ENCODE measurements at places on chromosomes 3 and 15. TPM values are rescaled to one million over a fixed set of nuclear protein-coding genes. Genes with fewer than 3 reads are reported as not detected.
A peak's percentile ranks its signal among the peaks of the same experiment; 100 is the strongest.

- H3K27ac ChIP-seq, result no peak overlapping the region
- H3K27me3 ChIP-seq, result peaks cover 3% of the 10 kb centered on the region
- DNase-seq, result no peak
- H3K36me3 ChIP-seq, result no peaks in the 10 kb centered on the region
- H3K4me1 ChIP-seq, result no peaks in the 10 kb centered on the region
These were observed 51.9 kb upstream of the TMC3 start for GRCh38 chr15:81425905-81426304.

- no peaks in the 10 kb centered on the region for H3K4me1 ChIP-seq
- no peaks in the 10 kb centered on the region for H3K27me3 ChIP-seq
- no peak for DNase-seq
- no peak overlapping the region for H3K27ac ChIP-seq
- H3K4me3 ChIP-seq, result no peak overlapping the region
- no peaks in the 10 kb centered on the region for H3K36me3 ChIP-seq
These were observed 252.8 kb downstream of the NTRK3 start for GRCh38 chr15:88003541-88004327.

- DNase-seq, result no peak
- H3K27ac ChIP-seq, result no peak overlapping the region
- no peak overlapping the region for H3K4me3 ChIP-seq
These were observed 36.9 kb upstream of the RAB7A start for GRCh38 chr3:128689060-128689459.

- H3K27ac ChIP-seq, result no peak overlapping the region
- peaks cover 5% of the 10 kb centered on the region for H3K36me3 ChIP-seq
- H3K4me1 ChIP-seq, result peaks cover 8% of the 10 kb centered on the region
- H3K27me3 ChIP-seq, result no peaks in the 10 kb centered on the region
- no peak overlapping the region for H3K4me3 ChIP-seq
- no peak for DNase-seq
These were observed 12.1 kb downstream of the NR2F2 start for GRCh38 chr15:96342406-96343112.

GRCh38 chr3:133388696-133389395 is 11.0 kb upstream of the BFSP2 start:
- H3K4me1 ChIP-seq, result peaks cover 5% of the 10 kb centered on the region
- H3K4me3 ChIP-seq, result no peak overlapping the region
- H3K36me3 ChIP-seq, result no peaks in the 10 kb centered on the region
- no peak for DNase-seq
- H3K27me3 ChIP-seq, result no peaks in the 10 kb centered on the region
- H3K27ac ChIP-seq, result no peak overlapping the region

- H3K27me3 ChIP-seq, result peaks cover 30% of the 10 kb centered on the region
- no peak for DNase-seq
- H3K36me3 ChIP-seq, result no peaks in the 10 kb centered on the region
- H3K27ac ChIP-seq, result no peak overlapping the region
- H3K4me1 ChIP-seq, result no peaks in the 10 kb centered on the region
These were observed 243.5 kb upstream of the SLCO3A1 start for GRCh38 chr15:91609966-91610365.

DNA sequence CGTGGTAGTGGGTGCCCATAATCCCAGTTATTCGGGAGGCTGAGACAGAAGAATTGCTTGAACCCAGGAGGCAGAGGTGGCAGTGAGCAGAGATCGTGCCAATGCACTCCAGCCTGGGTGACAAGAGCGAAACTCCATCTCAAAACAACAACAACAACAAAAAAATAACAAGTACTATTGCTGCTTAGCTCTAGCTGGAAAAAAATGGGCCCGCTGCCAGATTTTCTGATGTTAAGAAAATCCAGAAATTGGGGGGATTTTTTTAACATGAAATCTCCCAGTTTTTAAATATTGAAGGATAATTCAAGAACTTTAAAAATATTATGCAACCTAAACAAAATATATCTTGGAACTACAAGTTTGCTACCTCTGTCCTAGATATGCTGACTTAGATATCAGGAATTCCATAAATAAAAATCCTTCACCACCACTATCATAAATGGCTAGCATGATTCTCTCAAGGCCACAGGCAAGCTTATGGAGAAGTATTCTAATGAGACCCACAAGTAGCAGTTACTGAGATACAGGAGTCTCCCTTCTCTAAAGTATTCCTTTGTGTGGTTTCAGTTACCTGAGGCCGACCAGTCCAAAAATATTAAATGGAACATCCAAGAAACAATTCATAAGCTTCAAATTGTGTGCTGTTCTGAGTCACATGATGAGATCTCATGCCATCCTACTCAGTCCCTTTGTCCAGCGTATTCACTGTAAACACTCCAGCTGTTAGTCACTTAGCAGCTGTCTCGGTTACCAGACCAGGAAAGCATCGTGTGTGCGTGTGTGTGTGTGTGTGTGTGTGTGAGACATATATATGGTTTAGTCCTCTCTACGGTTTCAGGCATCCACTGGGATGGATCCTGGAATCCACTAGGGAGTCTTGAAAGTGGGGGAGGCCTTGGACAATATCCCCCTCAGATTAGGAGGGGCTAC is 277.2 kb downstream of the TBL1XR1 start:
- peak overlapping the region; percentile 10 for H3K4me3 ChIP-seq
- no peaks in the 10 kb centered on the region for H3K27me3 ChIP-seq
- peak; percentile 86 for DNase-seq

- no peaks in the 10 kb centered on the region for H3K36me3 ChIP-seq
- H3K27me3 ChIP-seq, result no peaks in the 10 kb centered on the region
- no peak for DNase-seq
- H3K4me3 ChIP-seq, result no peak overlapping the region
These were observed 248.7 kb downstream of the TUSC7 start for GRCh38 chr3:116958291-116958690.

GRCh38 chr3:43699864-43700263 is 9.1 kb downstream of the ABHD5 start:
- H3K4me3 ChIP-seq, result no peak overlapping the region
- peaks cover 14% of the 10 kb centered on the region for H3K36me3 ChIP-seq
- no peak overlapping the region for H3K27ac ChIP-seq

PEX5L gene
- total RNA-seq, result 0.69 TPM

ZMYND10 gene
- 3.9 TPM for total RNA-seq

CISH gene
- total RNA-seq, result 1.6 TPM
